Stromal cell of bone marrow (primary cell): ENCODE measurements at places on chromosomes 3 and 15.

DNA sequence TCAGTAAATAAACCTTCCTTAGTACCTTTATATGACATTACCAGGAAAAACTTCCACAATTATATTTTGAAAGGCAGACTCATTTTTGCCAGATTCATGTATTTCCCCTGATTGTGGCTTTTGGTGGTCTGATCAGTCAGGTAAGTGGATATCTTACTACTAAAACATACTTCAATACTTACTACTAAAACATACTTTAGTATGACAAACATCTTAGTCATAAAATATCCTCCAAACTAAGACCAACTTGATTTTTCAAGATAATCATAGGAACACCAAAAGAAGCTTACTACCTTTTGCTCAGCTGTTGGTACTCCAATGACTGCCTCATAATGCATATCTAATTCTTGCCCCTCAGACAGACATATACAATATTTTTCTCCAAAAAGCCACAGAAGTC lies 9.3 kb downstream of the TJP1 start:
- no peak for DNase-seq

DNA sequence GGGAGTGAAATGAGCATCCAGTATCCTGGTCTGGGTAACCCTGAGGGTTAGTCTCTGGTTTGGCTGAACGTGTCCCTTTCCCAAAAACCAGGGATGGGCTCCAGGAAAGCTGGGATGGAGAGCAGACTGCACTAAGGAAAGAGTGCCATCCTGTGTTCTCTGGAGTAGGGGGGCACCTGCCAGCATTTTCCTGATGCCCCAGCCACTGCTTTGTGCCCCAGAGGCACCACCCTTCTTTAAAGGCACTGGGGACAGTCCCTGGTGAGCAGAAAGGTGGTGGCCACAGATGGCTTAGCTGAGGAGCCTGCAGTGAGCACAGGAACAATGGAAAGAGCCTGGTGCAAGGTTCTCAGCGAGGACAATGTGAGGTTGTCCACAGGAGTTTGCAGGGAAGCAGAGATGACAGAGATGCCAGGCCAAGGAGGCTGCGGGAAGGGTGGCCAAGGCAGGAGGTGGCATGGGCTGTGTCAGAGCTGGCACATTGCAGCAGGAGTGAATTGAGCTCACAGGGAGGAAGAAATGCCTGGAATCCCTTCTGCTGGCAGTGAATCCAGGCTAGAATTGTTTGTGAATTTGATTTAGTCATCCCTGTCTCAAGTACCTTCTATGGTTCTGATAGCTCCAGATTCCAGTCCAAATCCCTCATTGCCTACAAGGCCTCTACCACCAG lies 39.9 kb downstream of the AMOTL2 start:
- DNase-seq = no peak

DNA sequence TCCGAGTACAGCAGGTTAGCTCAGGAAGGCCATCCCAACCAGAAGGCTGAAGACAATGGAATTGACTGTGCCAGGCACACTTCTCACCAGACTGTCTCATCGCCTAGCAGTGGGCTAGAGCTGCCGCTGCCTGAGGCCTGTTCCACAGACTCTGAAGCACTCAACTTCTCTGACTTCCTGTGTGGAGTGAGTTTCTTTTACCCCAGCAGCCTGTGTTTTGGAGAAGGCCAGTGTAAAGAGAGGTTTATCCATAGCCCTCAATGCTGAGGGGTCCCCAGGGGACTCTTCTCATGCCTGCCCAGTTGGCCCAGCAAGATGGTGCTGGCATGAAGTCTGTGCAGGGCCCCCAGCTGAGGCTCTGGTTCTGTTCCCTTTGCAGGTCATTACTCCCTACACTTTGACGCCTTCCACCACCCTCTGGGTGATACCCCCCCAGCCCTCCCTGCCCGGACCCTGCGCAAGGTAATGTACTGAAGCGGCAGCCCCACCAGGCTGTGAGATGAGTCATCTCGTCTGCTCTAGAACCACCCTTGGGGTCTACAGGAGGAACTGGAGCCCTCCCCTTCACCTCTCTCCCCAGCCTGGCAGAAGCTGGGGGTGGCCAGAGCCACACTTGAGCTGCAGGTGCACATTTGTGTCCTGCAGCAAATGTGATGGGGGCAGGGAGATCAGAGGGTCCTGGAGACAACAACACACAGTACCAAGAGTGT lies 5.2 kb upstream of the MANF start:
- DNase-seq = no peak

GRCh38 chr3:64575211-64575844 lies 112.5 kb downstream of the ADAMTS9 start:
- no peak for DNase-seq

- DNase-seq = no peak
Measured at GRCh38 chr3:161100994-161101393, 4.2 kb downstream of the B3GALNT1 start.

DNA sequence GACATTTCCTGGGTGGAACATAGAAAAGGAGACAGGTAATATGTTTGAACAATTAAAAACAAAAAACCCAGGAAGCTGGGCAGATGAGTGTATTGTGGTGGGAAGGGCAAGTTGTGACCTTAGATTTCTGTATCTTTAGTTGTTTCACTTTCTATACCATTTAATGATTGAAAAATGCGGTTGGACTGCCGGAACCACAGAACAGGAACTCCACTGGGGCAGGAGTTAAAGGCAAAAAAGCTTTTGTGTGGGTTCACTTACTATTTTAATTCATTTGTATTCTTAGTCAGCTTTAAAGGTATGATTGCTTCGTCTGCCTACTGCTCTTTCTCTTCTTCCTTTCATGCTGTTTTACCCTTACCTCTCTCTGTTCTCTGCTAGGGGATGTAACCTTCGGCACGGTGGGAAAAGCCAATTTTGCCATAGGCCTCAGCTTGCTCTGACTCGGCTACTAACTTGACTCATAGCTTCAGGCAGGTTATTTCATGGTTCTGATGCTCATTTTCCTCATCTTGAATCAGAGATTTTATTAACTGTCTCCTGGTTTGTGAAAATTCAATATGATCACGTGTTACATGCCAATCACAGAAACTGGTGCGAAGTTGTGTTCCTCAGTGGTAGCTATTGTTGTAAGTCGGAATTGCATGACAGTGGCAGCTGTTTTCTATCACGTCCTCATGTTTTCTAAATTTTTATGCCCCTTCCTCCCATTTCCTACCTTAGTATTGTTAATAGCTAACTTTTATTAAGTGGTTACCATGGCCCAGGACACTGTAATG lies 1.6 kb upstream of the MCTP2 start:
- DNase-seq = no peak

DNA sequence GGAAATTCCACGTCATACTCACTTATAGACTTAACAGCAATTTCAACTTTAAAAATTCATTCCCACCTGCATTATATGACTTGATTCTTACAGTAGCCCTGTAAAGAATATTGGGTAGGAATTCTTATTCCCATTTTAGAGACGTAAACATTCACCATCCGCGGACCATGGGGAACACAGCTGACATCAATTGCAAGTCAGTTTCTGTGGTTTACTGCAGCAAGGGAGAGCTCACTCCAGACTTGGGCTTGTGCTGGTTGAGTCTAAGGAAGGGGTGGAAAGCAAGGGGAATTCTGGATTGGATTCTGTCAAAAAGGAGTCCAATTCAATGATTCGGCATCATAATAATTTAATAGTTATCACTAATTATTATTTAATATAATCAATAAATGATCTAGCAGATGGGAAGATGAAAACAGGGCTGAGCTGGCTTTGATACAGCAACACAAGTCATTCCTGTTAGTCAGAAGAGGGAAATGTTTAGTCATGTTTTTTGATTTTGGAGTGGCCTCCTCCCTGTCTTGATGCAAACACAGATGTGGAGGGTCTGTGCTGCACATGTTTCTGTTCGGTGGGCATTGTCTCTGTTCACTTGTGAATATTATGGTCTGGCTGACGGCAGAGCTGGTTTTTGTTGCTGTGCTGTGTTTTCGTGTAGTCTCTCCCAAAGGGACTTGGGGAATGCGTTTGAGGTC lies 9.7 kb downstream of the LIPC start:
- peak; percentile 63 for DNase-seq

- DNase-seq = no peak
Measured at GRCh38 chr3:5086708-5087107, 35.4 kb upstream of the ARL8B start.

- no peak for DNase-seq
Measured at GRCh38 chr3:5035692-5036391, 56.6 kb downstream of the BHLHE40 start.

GRCh38 chr3:59262076-59262498 lies 212.3 kb upstream of the CFAP20DC start:
- DNase-seq = no peak

DNA sequence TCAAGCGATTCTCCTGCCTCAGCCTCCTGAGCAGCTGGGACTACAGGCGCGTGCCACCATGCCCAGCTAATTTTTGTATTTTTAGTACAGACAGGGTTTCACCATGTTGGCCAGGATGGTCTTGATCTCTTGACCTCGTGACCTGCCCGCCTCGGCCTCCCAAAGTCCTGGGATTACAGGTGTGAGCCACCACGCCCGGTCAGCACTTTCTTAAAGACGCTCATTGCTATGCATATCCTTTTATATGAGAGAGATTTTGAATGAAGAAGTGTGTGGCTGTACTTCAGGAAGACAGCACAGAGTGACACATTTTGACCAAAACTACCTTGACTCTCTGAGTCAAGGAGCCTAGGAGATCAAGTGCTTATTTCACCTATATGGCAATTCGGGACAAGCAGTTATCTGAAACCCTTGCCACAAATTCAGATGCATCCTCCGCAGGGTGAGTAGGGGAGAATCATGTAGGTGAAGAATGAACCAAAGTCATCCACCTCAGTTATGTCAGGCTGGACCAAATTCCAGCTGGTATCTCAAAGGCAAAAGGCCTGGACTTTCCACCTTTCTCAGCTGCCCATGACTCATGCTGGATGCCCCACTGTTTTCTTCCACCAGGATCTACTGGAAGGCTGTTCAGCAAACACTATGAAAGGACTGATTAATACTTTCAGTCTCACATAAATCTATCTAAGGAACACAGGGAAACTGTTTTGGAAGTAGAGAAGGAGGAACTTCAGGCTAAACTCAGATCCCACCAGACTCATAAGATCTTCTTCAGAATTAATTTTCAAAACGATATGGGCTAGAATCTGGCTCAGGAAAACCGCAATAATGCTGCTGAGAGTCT lies 31.9 kb downstream of the SUSD5 start:
- peak; percentile 9 for DNase-seq

DNA sequence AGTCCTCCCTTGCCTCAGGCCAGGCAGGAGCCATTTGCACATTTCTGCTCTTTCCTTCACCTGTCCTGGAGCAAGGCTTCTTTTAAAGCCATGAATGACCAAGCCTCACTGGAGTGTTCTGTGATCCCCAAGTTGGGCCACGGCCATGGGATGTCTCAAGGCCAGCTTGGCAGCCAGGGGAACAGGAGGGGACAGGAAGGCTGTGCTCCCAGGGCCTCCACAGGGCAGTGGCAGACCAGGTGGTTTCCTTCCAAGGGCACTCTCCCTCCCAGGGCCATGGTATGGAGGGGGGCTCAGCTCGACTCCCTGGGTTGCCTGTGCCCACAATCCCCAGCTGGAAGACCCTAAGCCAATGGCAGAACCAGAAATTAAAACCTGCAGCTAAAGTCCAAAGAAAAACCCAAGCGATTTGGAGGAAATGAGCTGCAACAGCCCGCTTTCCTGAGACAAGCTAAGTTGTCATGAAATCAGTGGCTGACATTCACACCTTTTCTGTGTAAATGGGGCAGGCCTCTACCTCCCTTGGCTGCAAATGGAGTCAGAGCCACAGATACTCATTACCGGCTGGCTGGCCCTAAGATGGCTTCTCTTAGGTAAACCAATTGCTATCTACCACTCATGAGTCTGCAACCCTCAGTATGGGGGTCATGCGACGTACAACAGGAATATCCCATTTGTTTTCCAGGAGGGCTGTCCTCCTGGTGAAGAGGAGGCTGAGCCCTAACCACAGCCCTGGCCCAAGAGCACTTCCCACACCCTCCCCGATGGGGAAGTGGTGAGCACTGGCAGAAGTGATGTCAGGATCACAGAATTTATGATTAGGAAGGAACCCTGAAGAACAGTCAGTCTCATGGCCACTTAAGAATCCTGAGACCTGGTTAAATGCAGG lies 83.3 kb downstream of the SNRK start:
- no peak for DNase-seq

DNA sequence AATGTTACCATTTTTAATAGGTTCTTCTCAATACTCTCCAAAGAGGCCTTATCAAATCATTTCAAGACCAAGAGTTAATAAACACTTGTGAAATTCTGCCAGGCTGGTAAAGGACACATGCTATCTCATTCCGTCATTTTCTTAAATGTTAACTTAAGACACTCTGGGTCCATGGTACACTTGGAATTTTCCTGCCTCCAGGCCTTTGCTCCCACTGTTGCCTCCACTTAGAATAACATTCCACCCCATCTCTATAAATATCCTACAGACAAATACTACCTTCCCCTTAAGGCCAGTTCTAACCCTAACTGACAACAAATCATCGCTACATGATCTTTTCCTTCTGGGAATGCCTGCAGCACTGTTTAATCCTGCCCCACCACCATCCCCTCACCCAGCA lies 24.1 kb downstream of the MAGI1 start:
- DNase-seq = no peak
